Activated CD8-positive, alpha-beta memory T cell treated with anti-CD3 and anti-CD28 coated beads for 36 hours (primary cell): ENCODE measurements at places on chromosomes 5 and 9. TPM values are rescaled to one million over a fixed set of nuclear protein-coding genes. Genes with fewer than 3 reads are reported as not detected.

NR2F1-AS1 gene
- total RNA-seq: not detected

EGFL7 gene
- 0.69 TPM for total RNA-seq

ARID3C gene
- 0.34 TPM for total RNA-seq

P4HA2 gene
- 18.3 TPM for total RNA-seq

IL3 gene
- total RNA-seq: 68.7 TPM

C9orf153 gene
- total RNA-seq: not detected

IRX1 gene
- total RNA-seq: not detected

CDH10 gene
- not detected for total RNA-seq

FCN1 gene
- not detected for total RNA-seq

ARL14EPL gene
- total RNA-seq: not detected

SPATA31A1 gene
- not detected for total RNA-seq

KIF4B gene
- total RNA-seq: not detected

GDA gene
- not detected for total RNA-seq
